ENCODE measurements at places on chromosomes 2 and 18. TPM values are rescaled to one million over a fixed set of nuclear protein-coding genes. Genes with fewer than 3 reads are reported as not detected.
A peak's percentile ranks its signal among the peaks of the same experiment; 100 is the strongest.

RBM44 gene
- 0.23 TPM for total RNA-seq

POTEC gene
- not detected for total RNA-seq

DTNA gene
- not detected for total RNA-seq

MEP1B gene
- not detected for total RNA-seq

FSHR gene
- total RNA-seq = not detected

GRCh38 chr18:26459340-26459739 is 89.0 kb downstream of the KCTD1 start:
- no peak for DNase-seq

DNA sequence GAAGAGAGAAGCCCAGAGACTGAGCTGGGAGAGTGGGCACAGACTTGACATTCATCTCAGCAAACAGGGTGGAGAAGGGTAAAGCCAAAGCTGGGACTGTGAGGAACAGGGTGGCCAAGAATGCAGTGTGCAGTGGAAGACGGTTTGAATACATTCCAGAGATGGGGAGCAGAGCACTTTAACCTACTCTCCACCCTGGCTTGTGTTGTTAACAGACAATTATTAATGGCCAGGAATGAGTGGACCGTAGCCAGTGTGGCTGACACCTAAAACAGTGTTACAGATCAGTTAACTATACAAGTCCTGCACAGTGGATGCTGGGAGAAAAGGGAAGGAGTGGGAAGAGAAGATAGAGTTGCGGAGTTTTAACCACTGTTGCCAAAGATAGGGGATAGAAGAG is 7.4 kb upstream of the NAB1 start:
- DNase-seq = no peak

DNA sequence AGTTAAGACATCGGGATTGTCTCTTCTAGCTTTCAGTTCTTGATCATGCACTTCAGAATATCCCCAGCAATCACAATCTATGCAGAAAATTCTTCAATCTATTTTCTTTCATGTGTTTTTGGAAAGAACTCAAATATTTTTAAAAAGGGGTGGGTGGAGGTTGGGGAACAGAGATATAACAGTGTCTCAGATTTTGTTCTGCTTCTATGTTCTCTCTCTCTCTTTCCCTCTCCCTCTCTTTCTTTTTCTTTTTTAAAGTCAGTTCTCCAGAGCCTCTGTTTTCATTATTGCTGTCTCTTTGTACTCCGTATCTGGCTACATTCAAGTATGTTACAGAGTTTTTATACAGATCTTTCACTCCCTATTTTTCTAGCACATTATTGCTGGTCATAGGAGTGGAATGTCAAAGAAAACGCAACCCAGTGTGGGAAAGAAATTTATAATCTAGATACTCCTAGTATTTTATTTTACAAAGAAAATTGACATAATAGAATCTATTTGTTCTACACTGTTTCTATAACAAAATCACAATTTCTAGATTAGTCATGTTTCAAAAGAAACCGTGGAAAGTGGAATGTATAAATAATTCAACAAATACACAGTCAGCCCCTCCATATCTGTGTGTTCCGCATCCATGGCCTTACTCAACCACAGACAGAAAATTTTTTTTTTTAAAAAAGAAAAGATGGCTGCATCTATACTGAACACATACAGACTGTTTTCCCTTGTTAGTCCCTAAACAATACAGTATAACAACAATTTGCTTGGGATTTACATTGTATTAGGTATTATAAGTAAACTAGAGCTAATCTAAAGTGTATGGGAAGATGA is 11.2 kb upstream of the NEMP2 start:
- no peak for DNase-seq

DNA sequence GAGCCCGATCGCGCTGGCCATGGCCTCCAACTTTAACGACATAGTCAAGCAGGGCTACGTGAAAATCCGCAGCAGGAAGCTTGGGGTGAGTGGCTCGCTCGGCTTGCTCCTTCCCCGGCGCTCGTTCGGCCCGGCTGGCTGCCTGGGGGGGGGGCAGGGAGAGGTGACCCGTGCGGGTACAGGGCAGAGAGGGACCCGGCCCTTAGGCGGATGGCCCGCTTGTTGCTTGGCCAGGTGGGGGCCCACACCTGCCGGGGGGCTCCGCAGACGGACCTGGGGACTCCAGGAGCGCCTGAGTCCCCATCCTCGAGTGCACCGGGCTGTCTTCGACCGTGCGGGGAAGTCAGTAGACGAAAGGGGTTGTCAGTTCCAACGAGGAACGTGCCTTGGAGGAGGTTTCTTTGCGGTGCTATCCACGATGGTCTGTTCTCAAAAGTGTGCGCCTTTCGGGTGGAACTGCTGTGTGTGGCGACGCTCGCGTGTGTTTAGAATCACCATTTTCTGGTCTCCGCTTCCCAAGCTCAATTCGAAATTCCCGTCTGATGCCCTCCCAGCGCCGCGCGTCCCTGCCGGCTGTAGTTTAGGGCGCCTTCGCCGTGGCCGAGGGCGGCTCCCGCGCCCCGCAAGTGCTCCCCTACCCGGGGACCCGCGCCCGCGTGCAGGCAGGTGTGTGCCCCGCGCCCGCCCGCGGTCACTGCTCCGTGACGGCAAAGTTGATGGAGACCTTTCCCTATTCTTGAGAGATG is 711 bp downstream of the DOK6 start:
- DNase-seq = no peak

GRCh38 chr18:51028201-51028805 is 1.7 kb upstream of the SMAD4 start:
- DNase-seq = peak; percentile 52

DNA sequence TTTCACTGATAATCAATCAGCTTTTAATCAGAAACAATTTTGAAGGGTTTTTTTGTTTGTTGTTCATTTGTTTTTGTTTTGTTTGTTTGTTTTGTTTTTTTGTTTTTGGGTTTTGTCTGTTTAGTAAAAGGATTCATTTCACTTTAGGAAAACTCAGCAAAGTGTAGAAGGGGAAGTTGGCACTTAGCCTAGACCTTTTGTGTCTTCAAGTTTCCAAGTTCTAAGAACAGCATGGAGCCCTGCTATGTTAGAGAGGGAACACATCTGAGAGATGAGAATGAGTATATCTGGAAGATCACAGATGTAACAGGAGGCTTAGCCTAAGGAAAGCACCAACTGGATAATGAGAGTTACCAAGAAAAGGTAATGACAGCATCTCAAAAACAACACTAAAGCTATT is 501.5 kb downstream of the ERBB4 start:
- DNase-seq = no peak

- DNase-seq = peak; percentile 26
Observed at GRCh38 chr2:228927028-228928010, 343.8 kb downstream of the PID1 start.

All from MCF 10A (cell line).